Activated T-cell treated with anti-CD3 and anti-CD28 coated beads, Interleukin-2, amount 50 U/mL, for 48 hours (primary cell): ENCODE measurements at places on chromosomes 13 and 19.
A peak's percentile ranks its signal among the peaks of the same experiment; 100 is the strongest.

DNA sequence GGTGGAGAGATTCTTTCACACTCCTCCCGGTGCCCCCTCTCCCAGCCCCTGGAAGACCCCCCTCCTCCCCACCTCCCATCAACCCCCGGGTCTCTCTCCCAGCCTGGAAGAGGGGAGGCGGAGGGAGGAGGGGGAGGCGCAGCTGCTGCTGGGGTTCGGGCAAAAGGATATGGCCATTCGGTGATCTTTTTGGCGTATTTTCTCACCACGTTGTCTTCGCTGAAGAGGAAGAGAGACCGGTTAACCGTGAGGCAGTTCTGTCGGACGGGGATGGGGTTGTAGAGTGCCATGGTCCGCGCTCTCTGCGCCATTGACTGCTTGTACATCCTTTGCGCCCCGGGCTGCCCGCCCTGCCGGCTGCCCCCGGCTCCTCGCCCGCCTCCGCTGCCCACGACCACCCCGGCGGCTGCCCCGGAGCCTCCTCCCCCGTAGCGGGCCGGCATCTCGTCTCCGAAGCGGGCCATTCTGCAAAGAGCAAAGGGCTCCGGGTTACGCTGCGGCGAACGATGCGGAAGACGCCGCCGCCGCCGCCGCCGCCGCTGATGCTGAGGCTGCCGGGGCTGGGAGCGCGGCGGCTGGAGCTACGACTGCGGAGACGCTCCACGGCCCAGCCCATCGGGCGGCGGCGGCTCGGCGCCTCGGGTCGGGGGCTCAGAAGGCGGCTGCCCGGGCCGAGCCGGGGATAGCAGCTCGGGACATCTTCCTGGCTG lies 363 bp downstream of the CACNA1A start:
- DNase-seq = peak; percentile 30

GRCh38 chr13:92297971-92298942 lies 899.8 kb downstream of the GPC5 start:
- no peak for DNase-seq

DNA sequence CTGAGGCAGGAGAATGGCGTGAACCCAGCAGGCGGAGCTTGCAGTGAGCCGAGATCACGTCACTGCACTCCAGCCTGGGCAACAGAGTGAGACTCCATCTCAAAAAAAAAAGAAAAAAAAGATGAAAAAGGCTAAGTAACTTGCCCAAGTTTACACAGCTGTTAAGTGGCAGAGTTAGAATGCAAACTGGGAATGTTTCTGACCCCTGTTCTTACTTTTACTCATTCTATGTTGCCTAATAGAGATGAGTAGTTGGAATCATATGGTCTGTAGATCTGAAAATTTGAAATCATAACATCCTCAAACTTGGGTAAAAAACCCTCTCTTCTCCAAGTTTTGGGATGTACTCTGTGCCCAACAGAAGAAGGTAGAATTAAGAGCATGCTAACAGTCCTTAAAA lies 235.8 kb upstream of the RFC3 start:
- no peak for DNase-seq

DNA sequence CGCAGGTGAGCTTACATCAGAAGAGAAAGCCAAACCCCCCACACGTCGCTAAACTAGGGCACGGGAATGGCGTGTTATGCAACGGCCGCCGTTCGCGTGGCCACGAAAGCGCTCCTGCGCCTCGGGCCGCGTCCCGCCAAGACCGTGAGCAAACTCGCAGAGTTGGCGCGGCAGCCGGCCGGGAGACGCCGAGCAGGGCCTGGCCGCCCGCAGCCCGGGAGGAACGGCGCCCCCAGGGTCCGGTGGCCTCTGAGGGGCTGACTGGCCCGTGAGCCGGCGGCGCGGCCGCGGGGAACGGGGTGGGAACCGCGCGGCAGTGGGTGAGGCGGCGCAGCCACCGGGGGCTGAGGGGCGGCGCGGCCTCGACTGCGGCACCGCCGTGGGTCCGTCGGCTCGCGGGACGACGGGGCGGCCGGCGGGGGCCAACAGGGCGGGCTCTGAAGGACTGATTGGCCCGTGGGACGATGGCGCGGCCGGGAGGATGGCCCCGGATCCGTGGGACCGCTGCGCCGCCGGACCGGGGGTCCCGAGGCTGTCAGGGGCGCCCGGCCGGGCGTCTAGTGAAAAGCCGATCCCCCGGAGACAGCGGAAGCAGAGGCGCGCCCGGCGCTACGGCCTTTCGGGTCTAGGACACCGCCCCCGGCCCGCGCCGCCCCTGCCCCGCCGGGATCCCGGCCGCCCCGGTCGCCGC lies 903 bp downstream of the LATS2 start:
- DNase-seq = peak; percentile 25

DNA sequence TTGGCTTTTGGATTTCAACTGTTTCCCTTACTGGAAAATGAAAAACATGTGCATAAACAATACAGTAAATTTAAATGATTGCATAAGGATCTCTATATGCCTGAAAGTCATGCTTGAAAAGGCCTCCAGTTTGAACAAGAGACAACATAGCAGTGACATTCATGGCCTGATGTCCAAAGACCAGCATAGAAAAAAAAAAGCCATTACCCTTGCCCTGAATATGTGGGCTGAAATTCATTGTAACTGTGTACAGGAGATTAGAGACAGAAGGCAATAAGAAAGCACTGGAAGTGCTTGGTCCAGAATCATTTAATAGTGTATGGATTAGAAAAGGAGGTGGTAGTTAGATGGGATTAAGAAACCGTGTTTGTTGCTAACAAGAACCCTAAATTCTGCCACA lies 15.4 kb downstream of the MIR17HG start:
- no peak for DNase-seq

DNA sequence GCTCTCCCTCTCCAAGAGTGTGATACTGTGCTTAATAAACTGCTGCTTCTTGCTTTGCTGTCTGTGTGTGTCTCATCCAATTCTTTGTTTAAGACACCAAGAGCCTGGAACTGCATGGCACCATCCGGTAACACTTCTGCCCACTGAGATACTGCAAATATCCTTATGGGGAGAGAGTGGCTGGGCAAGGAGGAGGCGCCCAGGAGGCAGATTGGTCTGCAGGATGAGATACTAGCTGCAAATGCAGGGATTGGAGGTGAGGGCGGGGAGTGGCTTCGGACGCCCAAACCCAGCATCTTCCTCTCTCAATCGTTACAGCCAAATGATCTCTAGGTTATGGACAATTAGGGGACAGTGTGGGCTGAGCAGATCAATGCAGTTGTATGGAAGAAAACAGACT lies 1.7 kb upstream of the SIGLEC7 start:
- DNase-seq = peak; percentile 2

- DNase-seq = no peak
These were observed 511.9 kb upstream of the KLF12 start for GRCh38 chr13:74646091-74646490.

DNA sequence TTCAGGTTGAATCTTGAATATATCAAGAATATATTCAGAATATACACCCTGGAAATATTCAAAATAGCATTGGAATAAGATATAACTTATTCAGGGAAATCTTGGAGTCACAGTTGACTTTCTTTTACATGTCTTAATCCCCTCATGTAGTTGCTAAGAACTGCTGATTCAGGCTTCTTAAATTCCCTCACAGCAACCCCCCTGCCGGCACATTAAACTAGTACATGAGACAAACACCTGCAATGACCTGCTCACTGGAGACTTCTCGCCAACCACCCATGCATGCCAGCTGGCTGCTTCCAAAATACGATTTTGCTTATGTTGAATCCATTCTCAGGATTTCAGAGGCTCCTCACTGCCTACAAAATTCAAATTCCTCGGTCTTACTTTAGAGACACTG lies 997.1 kb downstream of the EFNB2 start:
- no peak for DNase-seq

- no peak for DNase-seq
These were observed 204.7 kb downstream of the FGF14 start for GRCh38 chr13:102197193-102197592.

DNA sequence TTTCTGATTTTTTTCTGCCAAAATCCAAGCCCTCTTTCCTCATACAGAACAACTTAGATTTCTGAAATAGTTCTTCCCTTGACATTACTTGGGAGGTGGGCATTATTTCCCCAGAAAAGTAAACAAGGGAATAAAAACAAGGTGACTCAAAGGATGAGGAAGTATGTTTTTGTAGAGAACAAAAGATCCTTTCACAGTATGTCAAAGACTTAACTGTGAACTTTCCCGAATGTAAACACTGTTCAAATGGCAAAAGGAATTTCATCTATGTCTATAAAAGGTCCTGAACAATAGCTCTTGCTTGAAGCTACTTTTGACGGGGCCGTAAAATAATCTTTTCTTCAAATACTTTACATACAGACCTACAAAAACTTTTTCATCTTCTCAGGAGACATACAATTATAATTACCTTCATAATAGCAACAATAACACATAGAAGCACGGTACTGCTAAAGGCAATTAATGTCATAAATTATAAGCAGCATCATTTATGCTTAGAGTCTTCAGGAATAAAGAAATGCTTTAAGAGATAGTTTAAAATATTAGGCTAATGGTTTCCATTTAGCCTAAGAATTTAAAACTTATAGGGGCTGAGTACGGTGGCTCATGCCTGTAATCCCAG lies 191.1 kb downstream of the RGCC start:
- no peak for DNase-seq

- DNase-seq = no peak
These were observed 2.8 kb downstream of the MAMSTR start for GRCh38 chr19:48716562-48717291.

DNA sequence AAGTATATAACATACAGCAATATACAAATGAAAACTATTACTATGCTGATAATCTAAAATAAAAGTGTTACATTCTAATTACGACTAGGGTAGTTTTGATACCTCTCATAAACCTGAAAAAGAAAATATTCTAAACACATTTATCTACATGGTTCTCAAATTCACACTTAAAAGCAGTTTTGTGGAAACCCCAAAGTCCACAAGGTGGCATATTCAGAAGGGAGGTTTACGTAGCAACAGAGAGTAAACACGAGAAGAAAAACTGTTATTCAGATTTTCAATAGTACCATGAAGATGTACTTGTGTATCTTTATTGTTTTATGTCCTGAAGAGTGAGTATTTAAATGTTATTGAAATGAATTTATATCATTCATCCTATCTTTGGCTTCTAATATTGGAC lies 275.9 kb upstream of the KLHL1 start:
- no peak for DNase-seq

GRCh38 chr19:38707512-38708114 lies 36.7 kb downstream of the CAPN12 start:
- DNase-seq = no peak

DNA sequence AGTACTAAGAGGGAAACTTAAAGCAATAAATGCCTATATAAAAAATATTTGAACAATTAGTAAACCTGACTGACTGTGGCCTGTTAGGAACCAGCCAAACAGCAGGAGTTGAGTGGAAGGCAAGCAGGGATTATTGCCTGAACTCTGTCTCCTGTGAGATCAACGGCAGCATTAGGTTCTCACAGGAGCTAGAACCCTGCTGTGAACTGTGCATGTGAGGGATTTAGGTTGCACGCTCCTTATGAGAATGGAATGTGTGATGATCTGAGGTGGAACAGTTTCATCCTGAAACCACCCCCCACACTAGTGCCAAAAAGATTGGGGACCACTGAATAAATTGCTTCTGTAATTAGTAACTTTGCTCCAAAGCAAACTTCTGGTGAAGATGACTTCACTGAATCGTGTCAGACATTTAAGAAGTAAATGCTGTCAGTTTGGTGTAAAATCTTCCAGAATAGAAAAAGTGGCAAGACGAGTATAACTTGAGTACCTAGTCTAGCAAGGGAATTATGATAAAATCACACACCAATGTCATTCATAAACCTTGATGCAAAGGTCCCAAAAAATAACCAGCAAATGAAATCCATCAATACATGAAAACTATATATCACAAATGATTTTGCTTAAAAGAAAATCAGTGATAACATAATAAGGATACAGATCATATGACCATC lies 53.8 kb downstream of the SLC6A16 start:
- no peak for DNase-seq

- no peak for DNase-seq
These were observed 14.3 kb upstream of the QTRT1 start for GRCh38 chr19:10686661-10687517.

GRCh38 chr13:75312884-75313520 lies 169.0 kb downstream of the TBC1D4 start:
- peak; percentile 68 for DNase-seq

DNA sequence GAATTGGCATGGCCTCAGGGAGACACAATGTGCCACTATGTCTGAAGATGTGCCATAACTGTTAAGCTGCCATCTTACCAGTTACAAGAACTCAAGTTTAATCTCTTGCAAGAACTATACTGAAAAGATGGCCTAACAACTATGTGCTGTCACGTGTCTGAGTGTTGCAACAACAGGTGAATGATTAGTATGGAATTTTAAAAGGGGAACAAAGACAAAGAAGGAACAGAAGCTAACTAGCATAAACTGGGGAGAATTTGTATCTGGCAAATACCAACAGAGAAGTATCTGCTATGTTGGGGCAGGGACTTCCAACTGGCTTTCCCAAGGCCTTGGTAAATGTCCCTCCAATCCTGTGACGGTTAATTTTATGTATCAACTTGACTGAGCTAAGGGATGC lies 11.5 kb upstream of the ACOD1 start:
- no peak for DNase-seq

GRCh38 chr19:17673937-17674799 lies 14.0 kb downstream of the UNC13A start:
- DNase-seq = no peak

- no peak for DNase-seq
These were observed 39.7 kb downstream of the MLLT1 start for GRCh38 chr19:6239871-6240676.

GRCh38 chr13:83048419-83048818 lies 833.9 kb downstream of the SLITRK1 start:
- DNase-seq = no peak

DNA sequence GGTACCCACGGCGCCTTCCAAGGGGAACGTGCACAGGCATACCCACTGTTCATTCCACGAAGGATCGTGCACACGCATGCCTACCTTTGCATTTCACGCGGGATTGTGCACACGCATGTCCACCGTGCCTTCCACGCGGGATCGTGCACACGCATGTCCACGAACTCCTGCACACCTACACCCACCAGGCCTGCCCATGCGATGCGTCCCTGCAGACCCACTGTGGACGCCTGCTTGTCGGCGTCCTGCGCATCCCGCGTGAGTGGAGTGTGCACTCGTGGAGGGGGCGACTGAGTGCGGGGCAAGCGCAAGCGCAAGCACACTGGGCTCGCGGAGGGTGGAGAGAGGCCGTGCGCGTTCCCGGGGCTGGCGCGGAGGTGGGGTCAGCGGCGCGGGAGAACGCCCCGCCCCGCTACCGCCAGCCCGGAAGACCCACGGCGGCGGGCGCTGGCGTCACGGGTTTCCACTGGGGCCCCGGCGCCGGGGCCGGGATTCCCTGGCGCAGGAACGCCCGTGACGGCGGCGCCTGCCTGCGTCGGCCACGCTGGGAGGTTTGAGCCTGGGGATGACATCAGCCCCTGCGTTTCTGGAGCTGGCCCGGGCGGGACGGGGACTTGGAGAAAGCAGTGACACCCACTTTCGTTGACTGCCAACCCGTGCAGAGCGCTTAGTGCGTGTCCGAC lies 18.7 kb downstream of the GADD45B start:
- DNase-seq = peak; percentile 64

GRCh38 chr13:111908361-111908760 lies 158.6 kb upstream of the SOX1 start:
- no peak for DNase-seq

GRCh38 chr13:27921961-27922882 lies 2.4 kb downstream of the PDX1 start:
- DNase-seq = peak; percentile 24

GRCh38 chr13:114065141-114065925 lies 67.1 kb downstream of the RASA3 start:
- DNase-seq = peak; percentile 89
